ENCODE measurements at places on chromosomes 4 and X.

DNA sequence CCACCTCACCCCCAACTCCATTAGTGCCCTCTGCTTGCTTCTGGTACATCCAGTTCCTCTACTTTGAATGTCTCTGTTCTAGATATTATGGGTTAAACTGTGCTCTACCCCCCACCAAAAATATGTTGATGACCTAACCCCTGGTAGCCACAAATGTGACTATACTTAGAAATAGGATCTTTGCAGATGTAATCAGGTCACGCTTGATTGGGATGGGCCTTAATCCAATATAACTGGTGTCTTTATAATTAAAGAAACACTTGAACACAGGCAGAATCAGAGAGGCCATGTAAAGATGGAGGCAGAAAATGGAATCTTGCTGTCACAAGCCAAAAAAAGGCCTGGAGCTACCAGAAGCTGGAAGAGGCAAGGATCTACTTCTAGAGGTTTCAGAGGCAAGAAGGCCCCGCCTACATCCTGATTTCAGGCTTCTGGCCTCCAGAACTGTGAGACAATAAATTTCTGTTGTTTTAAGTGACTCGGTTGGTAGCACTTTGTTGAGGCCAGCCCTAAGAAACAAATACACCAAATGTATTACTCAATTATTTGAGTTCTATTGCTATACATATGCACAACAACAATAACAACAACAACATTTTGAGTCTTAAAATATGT, 220.0 kb downstream of the PPP3CA start:
- no peak for DNase-seq

DNA sequence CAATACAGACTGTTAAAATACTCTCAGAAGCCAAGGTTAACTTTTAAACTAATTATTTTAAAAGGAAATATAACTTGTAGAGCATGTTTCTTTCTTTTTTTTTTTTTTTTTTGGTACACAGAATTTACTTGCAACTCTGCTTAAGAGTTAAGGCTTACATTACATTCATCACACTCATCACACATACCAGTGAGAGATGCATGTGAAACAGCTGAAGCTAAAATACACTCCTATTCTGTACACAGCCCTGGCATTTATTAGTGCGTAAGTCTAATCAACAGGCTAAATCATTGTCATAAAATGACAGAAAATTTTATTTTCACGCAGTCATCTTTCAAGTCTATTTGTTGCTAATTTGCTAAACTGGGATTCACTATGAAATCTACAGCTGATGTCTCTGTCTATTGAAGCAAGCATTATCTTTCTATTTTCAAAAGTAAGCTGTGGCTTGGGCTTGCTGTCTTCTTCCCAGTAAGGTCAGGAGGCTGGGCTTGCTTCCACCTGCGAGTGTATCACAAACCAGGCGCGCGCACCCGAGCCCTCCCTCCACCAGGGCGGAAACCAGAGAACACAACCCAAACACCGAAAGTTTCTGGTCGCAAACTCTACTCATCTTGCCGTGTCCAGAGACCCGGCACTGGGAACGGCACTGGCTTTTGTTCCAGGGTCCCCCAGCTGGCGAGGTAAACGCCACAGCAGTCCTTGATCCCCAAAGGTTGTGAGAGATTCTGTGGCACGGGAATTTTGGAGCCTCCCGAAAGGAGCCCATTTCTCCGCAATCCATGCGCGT, 3.9 kb downstream of the MAML3 start:
- DNase-seq = peak; percentile 64

DNA sequence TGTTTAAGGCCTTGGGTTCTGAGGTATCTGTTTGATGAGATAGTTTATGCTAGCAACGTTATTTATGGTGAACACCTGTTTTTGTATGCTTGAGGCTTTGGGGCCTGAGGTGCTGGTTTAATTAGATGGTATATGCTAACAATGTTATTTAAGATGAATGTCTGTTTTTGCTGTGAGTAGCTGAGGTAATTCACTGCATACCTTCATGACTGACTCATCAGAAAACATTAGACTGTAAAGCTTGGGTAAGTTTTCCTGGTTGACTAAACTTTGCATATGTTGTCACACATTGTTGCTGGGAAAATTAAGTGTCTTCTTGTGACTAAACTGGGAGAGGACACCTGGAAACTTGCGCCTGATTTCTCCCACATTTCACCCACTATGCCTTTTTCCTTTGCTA, 1026.6 kb downstream of the RAPGEF2 start:
- DNase-seq = no peak

DNA sequence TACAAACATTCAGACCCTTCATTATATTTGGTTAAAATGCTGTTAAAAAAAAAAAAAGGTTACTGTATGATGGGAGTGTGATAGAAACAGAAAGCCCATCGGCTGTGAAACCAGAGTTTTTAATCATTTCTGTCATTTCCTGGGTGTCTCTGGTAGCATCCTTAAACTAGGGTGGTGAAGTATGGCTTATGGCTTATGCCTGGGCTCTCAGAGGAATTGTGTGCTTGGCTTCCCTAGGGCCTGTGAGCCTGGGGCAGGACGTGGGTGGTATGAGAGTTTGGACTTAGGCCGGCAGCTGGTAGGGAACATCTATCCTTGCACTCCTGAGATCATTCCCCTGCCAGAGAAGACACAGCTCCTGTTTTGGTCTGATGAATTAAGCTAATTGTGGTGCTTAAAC, 52.2 kb downstream of the DCUN1D4 start:
- no peak for DNase-seq

DNA sequence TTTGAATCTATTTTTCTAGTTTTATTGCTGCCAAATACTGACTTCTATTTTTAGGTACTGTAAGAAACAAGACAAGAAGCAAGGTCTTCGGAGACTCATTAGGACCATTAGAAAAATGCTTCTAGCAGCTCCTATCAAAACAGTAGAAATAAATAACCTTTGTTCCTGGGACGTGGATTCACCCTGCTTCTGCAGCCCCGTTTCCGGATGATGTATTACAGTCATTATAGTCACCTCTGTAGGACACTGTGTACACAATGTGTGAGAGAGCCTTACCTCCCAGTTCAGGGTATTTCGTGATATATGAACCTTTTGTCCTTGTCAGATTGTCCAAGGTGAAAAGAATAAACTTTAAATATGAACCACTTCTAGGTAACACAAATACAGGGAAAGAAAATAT, 484.0 kb upstream of the TECRL start:
- peak; percentile 59 for DNase-seq

GRCh38 chr4:3660928-3661515, 105.2 kb upstream of the ADRA2C start:
- DNase-seq = no peak

GRCh38 chr4:174262624-174263444, 20.6 kb downstream of the FBXO8 start:
- no peak for DNase-seq

- DNase-seq = no peak
Observed at GRCh38 chr4:48224606-48225005, 45.0 kb downstream of the TEC start.

DNA sequence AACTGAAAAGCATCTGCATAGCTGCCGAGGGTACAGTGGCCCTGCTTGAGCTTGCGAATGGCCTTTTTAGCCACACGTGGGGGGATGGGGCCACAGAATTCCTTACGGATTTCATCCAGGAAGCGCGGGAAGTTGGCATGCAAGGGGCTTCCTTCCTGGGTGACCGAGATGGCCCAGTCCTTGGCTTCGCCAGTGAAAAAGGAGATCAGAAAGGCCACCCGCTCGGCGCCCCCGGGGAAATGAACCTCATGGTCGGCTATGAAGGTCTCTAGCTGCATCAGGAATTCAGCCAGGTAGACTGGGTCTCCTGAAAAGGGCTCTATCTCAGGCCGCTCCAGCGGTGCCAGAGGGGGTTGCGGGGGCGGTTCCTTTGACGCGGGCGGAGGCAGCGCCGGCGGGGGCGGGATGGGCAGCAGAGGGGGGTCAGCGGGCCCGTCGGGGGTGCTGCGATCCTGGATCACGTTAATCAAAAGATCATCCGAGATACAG, 909 bp downstream of the RTL5 start:
- no peak for DNase-seq

- no peak for DNase-seq
Observed at GRCh38 chrX:6968231-6968630, 179.3 kb upstream of the STS start.

Data from NCI-H345 (cell line).